ENCODE measurements at places on chromosomes 11 and 22.

- DNase-seq: no peak
Measured at GRCh38 chr11:47532597-47533213, 20.2 kb downstream of the CELF1 start.

DNA sequence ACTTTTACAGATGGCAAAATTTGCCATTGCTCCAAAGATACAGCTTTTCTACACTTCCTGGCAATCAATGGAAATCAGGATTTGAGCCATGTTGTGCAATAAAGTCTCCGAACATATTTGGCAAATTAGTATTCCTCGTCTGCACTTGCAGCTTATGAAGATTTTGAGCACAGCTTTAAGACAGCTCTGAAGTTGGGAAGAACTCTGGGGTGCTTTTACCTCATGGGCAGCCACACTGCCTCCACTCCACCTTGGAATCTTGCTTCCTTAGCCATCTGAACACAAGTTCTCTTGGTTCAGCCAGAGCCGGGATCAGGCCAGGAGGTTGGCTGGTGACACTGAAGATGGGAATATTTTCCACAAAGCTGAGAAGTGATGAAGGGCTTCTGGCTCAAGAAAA lies 191.2 kb downstream of the CWF19L2 start:
- no peak for DNase-seq

GRCh38 chr11:46271875-46272815 lies 5.3 kb upstream of the CREB3L1 start:
- DNase-seq: no peak

- no peak for DNase-seq
Measured at GRCh38 chr22:19802001-19802893, 41.7 kb downstream of the TBX1 start.

GRCh38 chr11:61955422-61956135 lies 5.4 kb downstream of the BEST1 start:
- no peak for DNase-seq

DNA sequence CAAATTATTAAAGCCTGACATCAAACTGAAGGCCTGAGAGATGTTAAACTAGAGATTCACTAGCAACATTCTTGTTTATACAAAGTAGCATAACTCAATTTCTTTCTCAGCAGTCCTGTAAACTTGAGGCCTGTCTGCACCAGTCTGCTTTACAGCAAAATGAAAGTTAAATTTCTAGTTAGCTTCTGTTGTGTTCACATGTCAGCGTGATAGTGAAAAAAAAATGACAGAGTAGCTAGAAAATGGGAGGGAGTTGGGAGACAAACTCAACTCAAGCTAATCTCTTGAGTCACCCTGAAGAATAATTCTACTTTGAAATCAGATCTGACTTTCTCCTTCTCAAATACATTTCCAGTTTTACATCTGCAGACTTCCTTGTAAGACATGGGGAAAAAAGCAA lies 6.5 kb downstream of the RBFOX2 start:
- no peak for DNase-seq
